Placental pericyte (primary cell): ENCODE measurements at places on chromosomes 1 and 21. TPM values are rescaled to one million over a fixed set of nuclear protein-coding genes. Genes with fewer than 3 reads are reported as not detected.

Gene NDC1
- total RNA-seq, result 8.5 and 55.0 TPM in 2 replicates

Gene TSPEAR
- not detected in 2 replicates for total RNA-seq

Gene ZBTB17
- 37.0 and 57.3 TPM in 2 replicates for total RNA-seq

Gene RPS6KA1
- 2.8 and 4.2 TPM in 2 replicates for total RNA-seq

Gene HLX
- 8.2 and 18.2 TPM in 2 replicates for total RNA-seq

Gene SIK1
- 1.7 and 6.8 TPM in 2 replicates for total RNA-seq

Gene PDE9A
- total RNA-seq, result 1.7 and 4.6 TPM in 2 replicates

Gene KRTAP19-7
- not detected in 2 replicates for total RNA-seq

Gene PTPRF
- total RNA-seq, result 125 and 132 TPM in 2 replicates

Gene MYOC
- total RNA-seq, result not detected in 2 replicates

Gene PKP1
- under 0.01 and 0.14 TPM in 2 replicates for total RNA-seq

Gene RIMS3
- 0.14 and 0.66 TPM in 2 replicates for total RNA-seq

Gene LEMD1
- not detected in 2 replicates for total RNA-seq

Gene TENT5C
- 1.5 and 7.4 TPM in 2 replicates for total RNA-seq

Gene INAVA
- 0.14 and 0.44 TPM in 2 replicates for total RNA-seq

Gene AIRE
- total RNA-seq, result not detected in 2 replicates
